Vagina (tissue), 2 donors: ENCODE measurements at places on chromosomes 6 and 20.

DNA sequence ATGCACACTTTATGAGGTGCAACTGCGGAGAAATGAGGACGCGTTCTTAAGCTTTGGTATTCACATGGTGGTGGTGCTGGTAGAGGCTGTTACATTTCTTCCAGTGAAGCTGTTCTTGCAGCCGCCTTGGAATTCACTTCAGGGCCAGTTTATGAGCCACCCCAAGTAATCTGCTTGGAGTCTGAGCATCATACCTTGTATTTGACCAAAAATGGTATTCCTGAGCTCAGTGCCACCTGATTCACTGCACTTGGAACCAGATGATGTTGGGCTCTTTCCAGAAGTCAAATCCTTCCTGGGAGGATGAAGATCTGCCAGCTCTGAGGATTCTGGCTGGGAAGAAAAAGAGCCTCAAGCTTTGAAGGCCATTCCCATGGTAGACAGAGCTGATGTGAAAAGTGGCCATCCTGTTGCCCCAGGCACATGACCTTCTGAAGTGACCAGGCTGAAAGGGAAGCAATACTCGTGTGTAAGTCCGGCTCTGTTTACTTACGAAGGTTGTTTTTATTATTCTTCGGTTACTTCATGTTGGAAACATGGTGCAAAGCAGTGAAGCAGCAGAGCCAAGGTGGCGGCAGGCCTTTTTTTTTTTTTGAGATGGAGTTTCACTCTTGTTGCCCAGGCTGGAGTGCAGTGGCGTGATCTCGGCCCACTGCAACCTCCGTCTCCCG is 7.7 kb downstream of the MANBAL start:
- no peak for DNase-seq

GRCh38 chr20:62445553-62446340 is 18.4 kb upstream of the RBBP8NL start:
- DNase-seq = no peak

DNA sequence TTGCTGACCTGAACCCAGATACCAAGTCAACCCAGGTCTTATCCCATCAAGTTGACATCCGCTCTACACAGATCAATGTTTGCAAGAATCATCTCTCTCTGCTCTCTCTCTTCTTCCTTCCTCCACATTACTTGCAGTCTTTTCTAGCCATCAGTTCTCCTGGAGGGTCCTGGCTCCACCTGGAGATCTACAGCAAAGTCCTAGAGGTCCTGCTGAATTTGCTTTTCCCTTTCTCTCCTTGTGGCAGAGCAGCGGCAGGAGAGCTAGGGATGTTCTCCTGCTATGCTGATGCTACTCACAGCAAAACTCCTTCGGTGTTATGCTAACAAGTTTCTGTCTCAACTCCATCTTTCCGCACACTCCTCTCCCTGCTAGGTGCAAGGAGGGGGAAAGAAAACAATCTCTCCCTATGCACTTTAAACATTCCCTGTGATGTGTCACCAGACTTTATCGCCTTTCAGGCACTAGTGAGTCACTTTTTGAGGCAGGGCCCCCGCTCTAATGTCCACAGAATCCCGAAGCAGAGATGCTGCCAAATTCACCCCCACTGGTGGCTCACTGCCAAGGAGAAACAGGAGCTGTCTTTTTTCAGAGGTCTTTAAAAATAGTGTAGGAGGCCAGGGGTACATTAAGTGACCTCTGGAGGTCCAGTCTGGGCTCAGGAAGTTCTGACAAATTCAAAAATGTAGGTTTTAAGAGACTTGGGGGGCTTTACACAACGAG is 62.6 kb downstream of the FAM50B start:
- DNase-seq = no peak

DNA sequence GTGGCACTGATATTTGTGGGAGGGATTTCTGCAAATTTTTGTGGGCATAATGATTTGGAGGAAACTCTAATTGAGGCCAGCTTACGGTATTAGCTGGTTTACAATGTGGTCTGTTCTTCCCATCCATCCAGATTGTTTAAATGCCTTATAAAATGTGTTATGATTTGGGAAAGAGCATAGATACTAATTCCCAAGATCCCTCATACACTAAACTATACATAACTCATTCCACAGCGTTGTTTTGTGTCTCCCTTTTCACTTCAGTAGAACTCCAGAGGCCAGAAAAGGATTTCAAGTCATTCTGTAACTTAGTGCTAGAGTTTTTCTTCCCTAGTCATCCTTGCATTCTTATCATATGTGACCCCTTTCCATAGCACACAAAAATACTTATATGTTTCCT is 292.6 kb upstream of the NT5E start:
- DNase-seq = no peak

DNA sequence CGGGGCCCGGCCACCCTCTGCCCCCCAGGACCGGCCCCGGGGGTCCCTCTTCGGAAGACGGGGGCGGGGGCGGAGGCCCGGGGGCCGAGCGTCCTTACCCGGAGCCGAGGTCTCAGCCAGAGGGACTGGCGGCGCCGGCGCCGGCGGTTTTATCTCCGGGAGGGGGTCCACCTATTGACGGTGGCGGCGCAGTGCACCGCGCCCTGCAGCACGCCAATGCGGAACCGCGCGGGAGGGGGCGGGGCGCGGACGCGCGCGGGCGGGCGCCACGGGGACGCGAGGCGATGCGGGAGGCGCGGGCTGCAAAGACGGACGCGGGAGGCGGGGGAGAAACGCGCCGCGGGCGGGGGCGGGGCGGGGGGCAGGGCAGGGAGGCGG is at the start of gene EEF1A2:
Gene EEF1A2 (minus strand): TSS at position 124 of the 378 bp plus-strand sequence. CDS start 1,320 bp downstream, outside the sequence.
- DNase-seq = no peak

DNA sequence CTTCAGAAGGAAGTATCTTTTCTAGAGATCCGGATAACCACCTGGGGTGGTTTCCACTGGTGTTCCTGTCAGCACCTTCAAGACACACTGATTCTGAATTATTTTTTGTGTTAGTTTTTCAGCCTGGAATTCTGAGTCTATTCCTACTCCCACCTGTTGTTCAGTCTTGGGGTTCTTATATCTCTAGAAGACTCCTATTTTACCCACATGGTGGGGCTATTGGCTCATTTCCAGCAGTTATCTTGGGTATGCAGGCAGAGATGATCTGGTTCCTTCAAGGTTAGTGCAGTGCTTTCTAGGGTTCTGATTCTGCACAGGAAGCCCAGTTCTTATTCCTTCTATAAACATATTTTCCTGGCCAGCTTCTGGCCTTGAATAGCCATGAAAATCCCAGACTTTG is 175.6 kb upstream of the PDE7B start:
- DNase-seq = no peak

- no peak for DNase-seq
Observed at GRCh38 chr6:114421199-114421598, 78.4 kb upstream of the HS3ST5 start.

DNA sequence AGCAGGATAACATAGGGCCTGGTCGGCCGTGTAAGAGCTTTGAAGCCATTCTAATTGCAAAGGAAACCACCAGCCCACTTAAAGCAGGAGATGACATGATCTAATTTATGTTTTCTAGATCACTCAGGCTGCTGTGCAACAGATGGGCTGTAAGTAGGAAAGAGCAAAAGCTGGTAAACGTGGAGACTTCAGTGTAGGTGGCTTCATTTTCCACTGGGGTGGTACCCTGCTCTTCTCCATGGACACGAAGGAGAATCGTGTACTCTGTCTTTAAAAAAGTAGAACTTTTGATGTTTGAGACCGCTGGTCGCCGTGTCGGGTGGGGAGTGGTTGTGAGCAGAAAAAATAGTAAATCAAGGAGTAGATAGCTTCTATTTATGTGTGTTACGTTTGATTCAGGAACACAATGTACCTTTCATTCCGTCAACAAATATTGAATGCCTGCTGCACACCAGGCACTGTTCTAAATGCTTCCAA is 6.4 kb downstream of the CASS4 start:
- DNase-seq = no peak

GRCh38 chr6:72789145-72789544 is 167.3 kb downstream of the KCNQ5 start:
- DNase-seq = no peak

- DNase-seq = no peak
Observed at GRCh38 chr20:12575352-12576095, 433.2 kb upstream of the SPTLC3 start.

GRCh38 chr6:18425218-18425617 is 38.1 kb downstream of the RNF144B start:
- no peak for DNase-seq

DNA sequence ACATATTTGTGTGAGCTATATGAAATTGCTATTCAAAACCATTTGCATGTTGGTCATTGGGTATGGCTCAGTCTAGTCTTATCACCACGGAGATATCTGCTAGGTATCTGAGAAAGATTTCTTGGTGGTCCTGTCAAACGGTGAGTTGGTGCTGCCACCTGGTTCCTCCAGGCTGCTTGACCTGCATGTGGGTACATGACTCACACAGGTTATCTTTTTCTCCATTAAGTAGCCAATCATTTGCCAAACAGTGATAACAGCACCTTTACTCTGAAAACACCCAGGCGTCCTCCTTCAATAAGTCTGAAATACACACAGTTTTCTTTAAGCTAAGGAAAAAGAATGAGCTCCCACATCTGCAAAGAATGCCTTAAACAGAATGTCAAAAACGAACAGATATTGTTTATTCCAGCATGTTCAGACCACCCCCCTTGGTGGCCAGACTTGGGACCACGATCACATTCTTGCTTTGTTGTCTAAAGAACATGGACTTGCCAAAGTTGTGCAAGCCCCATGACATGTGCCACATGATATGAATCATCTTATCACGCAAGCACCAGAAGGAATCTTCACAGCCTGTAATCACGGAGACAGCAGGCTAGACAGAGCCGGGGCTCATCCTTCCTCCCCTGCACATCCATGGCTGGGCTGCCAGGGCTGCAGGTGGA is 200.7 kb upstream of the THBS2 start:
- DNase-seq = no peak

DNA sequence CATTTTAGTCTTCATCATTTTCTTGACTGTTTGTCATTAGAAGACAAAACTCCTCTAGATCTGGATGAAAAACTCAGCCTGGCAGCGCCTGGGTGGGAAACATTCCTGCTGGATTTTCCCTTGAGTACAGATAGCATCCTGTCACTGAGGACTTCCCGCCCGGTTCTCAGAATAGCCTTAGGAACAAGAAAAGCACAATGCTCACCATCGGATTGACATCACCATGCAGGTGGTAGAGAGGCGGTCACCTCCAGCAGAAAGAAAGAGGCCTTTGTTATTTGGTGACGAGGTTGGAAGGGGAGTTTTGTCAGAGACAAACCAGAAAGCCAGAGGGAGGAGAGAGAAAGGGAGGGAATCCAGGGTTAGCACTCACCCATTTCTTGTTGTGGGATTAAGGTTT is 39.8 kb downstream of the KIF25 start:
- DNase-seq = no peak

- DNase-seq = no peak
Observed at GRCh38 chr6:17156112-17156921, 54.5 kb downstream of the STMND1 start.

- DNase-seq = no peak
Observed at GRCh38 chr6:31294056-31294455, 22.2 kb upstream of the HLA-C start.

DNA sequence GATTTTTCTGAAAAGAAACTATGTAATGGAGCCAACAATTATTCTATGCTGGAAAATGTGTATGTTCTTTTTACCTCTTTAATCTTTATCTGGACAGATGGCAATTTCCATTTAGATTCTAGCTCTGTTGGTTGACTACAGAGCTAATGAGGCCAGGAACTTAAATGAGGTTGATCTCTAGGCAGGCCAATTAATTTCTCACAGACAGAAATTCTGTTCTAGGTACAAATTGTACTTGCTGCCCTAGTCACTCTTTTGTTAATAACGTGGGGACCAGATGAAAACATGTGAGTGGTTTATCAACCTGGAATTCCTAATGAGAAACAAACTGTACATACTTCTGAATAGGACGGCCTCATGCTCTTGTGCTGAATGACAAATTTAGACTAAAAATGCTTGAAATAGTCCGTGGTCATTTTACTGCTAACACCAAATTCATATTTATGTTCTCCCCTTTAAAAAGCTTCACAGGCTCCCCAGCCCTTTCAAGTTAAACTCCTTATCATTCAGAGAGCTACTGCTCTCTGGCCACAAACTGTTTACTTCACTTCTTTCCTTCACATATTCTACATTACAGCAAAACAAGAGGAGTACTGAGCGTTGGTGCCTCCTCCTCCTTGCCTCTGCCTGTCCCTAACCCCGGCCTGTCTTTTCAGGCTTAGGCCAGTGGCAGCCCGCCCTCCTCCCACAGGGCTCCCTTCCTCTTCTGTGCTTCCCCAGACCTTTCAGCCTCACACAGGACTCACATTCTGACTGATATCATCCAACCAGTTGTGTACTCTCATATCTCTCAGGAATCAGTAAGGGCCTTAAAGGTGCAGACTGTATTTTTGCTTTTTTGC is 41.4 kb downstream of the DTNBP1 start:
- DNase-seq = no peak

DNA sequence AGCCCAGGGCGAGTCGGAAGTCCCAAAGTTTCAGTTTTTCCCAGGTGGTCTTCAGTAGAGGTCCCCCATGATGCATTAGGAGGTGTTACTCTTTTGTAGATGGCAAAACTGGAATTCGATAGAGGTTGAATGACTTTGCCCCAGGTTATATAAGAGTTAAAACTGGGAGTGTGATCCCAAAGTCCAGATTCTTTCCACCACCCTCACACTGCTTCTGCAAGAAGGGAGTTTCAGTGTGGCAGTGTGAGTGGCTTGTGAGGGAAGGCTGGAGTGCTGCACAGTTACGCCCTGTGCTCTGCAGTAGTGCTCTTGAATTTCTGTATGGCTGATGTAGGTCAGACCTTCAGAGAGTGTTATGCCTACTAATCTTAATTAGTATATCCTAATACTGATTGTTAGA is 29.8 kb downstream of the NDUFAF5 start:
- DNase-seq = no peak

DNA sequence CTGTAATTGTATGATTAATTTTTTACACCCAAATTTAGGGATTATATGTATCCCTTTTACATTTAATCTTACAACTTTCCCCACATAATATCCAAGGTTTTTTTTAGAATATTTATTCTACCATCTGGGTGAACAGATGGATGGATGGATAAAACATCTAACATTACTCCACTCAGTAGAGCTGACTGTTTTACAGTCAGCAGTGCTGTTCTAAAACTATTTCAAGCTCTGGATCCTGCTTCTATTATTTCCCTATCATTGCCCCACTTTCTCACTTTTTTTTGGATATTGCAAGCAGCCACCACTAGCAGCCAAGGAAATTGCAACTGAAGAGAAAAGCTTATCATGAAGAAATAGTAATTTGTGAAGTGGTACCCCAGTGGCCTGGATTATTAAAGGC is 173.7 kb downstream of the ARHGAP18 start:
- no peak for DNase-seq

- DNase-seq = no peak
Observed at GRCh38 chr20:9093218-9093957, 24.5 kb downstream of the PLCB4 start.

DNA sequence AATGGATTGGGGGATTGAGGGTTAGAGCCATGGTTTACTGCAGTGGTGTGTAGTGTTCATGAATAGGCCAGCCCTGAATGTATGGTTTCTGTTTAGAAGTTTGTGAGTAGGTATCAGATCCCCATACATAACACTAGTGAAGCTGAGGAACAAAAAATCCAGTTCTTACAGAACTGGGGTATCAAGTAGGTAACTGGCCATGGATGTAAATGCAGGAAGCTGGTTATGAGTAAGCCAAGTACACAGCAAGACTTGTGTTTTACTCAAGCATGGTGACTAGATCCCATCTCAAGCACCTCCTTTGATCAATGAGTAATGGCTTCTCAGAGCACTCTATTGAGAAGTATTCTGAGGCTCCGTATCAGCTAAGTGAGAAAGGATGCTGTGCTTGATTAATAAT is 613.7 kb upstream of the FLRT3 start:
- DNase-seq = no peak
